SW480 (cell line): ENCODE measurements at places on chromosomes 7 and 10.

DNA sequence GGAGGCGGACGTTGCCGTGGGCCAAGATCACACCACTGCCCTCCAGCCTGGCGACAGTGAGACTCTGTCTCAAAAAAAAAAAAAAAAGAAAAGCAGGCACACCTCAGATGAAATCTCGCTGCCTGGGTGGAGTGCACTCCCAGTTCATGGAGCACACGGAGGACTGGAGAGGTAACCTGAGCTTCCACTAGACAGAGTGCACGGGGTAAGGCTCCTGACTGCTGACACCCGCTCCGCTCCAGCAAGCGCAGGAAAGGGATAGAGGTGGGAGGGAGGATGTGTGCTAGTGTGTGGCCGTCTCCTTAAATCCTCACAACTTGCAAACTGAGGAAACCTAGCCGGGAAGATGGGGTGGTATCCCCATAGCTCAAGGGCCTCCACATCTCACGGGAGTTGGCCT lies 50.8 kb downstream of the FAM53B start:
- no peak for DNase-seq

- DNase-seq: no peak
These were observed 105.9 kb downstream of the CPEB3 start for GRCh38 chr10:92184977-92185376.

DNA sequence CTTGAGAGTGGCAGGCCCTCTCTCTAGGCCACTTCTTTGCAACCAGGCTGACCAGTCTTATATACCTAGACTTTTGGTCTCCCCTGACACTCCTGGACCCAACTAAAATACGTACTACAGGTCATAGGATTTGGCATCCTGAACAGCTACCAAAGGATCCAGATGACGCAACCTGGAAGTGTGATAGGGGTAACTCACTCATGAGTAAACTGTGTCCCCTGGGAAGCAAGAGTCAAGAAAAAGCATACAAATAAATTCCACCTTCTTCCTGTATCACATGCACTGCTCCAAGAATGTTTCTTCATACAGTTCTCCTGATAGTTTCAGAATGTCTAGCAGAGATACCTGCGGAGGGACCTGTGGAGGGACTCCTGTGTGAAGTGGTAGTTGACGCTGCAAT lies 172.3 kb downstream of the MDFIC start:
- no peak for DNase-seq

DNA sequence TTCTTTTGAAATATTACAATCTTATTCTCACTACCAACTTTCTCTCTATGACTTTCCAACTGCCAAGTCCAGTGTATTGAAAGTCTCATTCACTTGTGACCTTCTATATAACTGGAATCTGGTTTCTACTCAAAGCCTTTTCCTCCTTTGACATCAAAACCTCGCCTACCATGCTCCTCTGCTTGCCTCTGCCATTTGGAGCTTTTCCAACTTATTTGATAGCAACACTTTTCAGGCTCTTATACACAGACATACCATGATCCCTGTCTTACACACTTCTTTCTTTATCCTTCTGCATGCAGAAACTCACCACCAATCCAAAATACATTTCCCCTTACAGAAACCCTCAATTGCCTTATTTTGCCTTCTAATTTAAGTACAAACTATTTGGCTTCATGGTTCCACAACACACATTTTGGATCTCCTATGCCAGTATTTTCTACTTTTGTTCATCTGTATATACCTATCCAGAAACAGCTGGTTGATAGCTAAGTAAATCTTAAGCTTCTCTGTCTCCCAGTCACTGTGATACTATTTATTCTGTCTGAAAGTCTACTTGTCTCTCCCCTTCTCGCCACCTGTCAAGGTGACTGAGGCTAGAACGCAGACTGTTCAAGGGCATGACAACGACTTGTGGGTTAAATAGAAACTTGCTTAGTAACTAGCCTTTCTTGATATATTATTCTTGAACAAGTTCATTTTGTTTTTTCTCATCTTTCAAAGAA lies 22.4 kb downstream of the GNG11 start:
- DNase-seq: no peak

DNA sequence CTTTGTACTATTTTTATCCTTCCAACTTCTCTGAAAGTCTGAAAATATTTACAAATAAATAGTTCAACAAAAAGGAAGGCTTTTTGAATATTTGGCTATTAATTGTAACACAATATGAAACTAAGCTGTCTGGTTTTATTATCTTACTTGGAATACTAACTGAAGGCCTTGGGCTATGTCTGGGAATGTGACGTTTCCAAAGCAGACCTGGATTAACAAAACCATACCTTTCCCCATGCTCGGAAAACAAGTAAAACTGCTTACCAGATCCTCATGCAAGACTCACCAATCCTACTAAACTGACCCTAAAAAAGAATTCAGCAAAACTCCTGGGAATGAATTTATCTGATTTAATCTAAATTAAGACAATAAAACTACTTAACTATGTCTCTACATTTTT lies 116.4 kb downstream of the ATE1 start:
- DNase-seq: no peak

GRCh38 chr7:127818306-127818705 lies 166.3 kb downstream of the SND1 start:
- no peak for DNase-seq

- DNase-seq: peak; percentile 57
These were observed 56.0 kb downstream of the LGI1 start for GRCh38 chr10:93813507-93814465.

- no peak for DNase-seq
These were observed 123.2 kb downstream of the DNAJB6 start for GRCh38 chr7:157459966-157460365.
